ENCODE measurements at places on chromosomes 5 and 9.

DNA sequence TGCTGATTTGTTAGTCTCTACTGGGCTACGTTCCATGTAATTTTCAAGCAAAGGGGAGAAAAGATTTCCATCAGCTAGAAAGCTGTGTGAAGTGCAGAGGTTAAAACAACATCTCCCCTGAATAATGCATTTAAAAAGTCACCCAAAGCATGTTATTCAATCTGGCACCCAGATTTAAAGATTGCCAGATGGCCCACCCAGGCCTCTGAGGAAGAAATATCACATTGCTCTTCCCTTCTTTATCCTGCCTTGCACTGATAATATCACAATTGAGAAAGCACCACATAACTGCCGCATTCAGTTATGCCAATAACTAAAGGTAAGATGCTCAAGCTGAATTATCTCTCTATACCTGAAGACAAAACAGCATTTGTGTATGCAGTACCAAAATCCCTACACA is 119.4 kb upstream of the PUM3 start:
- no peak for DNase-seq

DNA sequence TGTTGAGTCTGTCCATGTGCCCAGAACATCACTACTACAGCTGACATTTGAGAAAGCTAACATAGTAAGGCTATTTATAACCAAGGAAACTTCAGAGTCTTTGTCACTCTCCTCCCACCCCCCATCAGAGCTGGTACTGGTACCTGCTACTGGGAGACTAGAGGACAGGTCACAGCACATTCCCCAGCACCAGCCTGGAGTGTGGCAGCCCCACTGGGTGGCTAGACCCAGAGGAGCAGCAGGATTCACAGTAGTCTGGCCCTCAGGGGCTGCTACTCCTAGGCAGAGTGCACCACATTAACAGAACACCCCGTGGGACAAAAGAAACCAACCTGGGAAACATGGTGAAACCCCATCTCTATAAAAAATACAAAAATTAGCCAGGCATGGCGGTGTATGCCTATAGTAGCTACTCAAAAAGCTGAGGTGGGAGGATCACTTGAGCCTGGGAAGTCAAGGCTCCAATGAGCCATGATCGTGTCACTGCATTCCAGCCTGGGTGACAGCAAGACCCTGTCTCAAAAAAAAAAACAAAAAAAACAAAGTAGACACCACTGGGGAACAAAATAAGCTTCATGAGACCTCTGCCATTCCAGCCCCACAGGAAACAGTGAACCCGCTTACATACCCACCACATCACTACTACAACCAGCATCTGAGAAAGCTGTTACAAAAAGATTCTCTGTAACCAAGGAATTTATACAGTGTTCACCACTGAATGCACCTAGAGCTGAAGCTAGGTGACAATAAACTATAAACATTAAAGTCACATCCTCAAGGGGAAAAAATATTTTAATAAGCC is 26.3 kb upstream of the PTGER4 start:
- no peak for DNase-seq

- no peak for DNase-seq
Measured at GRCh38 chr9:24462951-24463350, 82.7 kb downstream of the IZUMO3 start.

GRCh38 chr5:74373076-74373475 is 267.5 kb downstream of the ENC1 start:
- no peak for DNase-seq

DNA sequence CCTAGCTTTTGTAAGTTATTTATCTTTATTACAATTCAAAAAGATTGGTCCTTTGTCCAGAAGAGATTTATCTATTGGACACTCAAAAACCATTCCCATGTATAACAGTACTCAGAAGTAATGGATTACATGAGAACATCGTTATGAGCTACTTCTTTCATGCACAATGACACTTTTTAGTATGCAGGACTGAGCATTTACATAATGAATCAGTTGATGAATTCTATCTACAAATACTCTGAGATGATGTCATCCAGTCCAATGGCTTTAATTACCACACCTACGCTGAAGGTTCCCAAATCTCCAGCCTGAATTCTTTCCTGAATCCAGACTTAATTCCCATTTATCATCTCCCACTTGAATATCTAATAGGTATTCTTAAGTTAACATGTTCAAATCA is 75.3 kb downstream of the PTBP3 start:
- no peak for DNase-seq

DNA sequence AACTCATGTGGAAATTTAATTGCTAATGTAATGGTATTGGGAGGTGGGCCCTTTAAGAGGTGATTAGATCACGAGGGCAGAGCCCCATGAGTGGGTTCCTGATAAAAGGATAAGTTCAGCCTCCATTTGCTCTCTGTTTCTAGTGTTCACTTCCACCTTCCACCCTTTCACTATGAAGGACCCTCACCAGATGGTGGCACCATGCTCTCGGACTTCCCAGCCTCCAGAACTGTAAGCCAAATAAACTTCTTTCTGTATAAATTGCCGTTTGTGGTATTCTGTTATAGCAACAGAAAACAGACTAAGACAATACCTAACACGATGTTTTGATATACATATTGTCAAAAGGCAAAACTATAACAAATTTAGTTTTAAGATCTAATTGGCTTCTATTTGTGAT is 166.2 kb downstream of the DEPDC1B start:
- no peak for DNase-seq

- peak; percentile 22 for DNase-seq
Measured at GRCh38 chr5:137734962-137735554, 831 bp downstream of the KLHL3 start.

GRCh38 chr9:115923903-115924668 is 229.5 kb upstream of the PAPPA start:
- DNase-seq = peak; percentile 53

- no peak for DNase-seq
Measured at GRCh38 chr5:117218789-117219188, 644.2 kb upstream of the SEMA6A start.

DNA sequence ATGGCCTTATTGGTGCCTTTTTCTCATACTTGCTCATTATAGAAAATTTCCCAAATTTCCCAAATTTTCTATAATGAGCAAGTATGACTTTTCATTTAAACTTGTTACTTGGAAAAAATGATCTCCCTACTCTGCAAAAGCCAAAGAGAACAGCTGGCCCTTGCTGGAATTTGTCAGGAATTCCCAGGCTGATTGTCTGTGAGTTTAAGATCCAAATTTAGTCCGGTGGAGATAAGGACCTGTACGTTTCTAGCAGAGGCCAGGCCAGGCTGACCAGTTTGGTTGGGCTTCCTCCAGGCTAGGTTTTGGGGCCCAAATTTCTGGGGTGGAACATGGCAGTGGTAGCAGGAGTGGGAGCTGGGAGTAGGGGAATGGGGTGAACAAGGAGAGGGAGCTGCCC is 51.9 kb downstream of the NEURL1B start:
- no peak for DNase-seq

DNA sequence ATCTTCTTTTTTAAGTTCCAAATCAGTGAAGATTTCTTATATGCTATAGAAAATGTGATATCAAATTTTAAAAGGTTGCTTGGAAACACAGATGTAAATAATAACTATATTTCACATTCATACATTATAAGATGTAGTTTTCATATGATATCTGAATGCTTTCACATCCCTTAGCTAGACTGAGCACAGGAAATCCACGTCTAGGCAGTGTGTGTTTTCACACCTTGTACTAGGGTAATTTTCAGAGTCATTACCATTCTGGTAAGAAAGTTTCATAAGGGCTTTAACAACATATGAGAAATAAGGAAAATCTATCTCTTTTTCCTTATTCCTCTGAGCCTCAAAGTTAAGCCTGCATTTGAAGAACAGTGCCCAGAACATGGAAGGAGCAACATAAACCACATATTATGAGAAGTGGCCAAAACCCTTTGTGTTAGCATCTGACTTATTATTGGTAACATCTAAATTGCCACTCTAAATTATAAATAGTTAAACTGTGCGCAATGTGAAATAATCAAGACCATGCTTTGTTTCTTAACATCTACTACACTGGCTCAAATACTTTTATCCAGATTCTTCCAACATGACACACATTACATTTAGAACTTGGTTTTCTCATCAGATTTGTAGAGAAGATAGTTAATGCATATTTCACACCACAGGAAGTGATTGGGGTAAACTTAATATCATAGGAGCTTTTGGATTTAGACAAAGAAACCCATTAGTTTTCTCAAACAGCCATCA is 113.3 kb downstream of the PPP2R2B start:
- DNase-seq = no peak

GRCh38 chr5:38443390-38443789 is 113.1 kb downstream of the LIFR start:
- no peak for DNase-seq
